ENCODE measurements at places on chromosomes 7 and 10.

DNA sequence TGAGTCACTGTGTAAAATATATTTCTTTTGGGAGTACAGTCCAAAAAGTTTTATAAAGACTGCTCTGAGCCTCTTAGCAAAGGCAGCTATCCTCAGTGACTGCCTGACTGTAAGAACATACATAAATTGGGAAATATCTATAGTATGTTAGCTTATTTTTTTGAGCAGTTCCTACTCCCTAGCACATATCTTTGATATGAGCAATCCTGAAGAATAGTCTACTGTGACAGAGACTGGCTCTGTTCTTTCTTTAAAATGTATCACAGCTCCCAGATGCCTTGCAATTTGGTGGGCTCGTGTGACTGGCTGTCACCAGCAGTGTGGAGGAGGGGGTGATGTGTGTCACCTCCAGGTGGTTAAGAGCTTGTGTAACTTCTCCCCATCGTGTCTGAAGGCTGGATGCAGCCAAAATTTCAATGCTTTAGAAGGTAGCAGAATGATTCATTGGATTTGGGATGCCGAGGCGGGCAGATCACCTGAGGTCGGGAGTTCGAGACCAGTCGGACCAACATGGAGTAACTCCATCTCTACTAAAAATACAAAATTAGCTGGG lies 47.9 kb downstream of the MTERF1 start:
- DNase-seq, result no peak

- no peak for DNase-seq
These were observed 48.3 kb upstream of the RPA3 start for GRCh38 chr7:7766671-7767070.

- no peak for DNase-seq
These were observed 242.7 kb upstream of the SEMA3C start for GRCh38 chr7:81161451-81162075.

DNA sequence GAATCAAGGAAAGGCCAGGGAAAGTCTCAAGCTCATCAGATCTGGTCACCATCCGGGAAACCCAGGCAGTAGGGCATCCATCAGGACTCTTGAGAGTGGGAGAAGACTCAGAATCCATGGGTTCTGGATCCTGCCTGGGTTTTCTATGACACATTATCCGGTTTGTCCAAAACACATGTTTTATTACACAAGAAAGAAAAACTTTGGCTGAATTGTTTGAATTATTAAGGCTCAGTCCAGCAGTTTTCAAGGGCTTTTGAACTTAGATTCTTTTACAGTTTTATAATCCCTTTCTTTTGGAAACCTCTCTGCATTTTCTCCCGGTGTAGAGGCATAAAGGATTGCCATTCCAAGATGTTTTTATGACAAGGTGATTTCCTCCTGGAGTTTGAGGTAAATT lies 528.5 kb upstream of the MGMT start:
- DNase-seq, result no peak

- no peak for DNase-seq
These were observed 54.6 kb upstream of the C1GALT1 start for GRCh38 chr7:7127773-7128172.

GRCh38 chr7:149285603-149286002 lies 23.6 kb downstream of the ZNF783 start:
- DNase-seq, result no peak

DNA sequence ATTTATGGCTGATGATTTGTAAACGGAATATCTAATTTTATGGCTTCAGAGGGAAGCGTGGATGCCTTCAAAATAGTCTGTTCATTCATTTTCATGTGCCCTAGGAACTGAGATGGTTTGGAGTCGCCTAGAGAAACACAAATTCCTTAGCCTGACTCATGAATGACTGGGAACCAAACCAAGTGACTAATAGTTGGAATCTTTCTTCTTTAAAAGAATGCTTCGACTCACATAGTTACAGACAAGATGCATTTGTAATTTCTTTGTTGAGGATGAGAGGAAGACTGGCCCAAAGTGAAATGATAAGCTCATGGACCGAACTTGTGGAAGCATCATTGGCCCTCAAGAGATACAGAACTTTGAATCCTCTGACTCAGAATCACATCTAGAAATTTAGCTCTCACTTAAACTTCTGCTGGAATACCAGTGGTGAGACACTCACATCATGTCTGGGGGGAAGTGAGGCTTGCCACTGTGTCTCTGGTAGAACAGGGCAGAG lies 1107.2 kb downstream of the NRG3 start:
- DNase-seq, result no peak

DNA sequence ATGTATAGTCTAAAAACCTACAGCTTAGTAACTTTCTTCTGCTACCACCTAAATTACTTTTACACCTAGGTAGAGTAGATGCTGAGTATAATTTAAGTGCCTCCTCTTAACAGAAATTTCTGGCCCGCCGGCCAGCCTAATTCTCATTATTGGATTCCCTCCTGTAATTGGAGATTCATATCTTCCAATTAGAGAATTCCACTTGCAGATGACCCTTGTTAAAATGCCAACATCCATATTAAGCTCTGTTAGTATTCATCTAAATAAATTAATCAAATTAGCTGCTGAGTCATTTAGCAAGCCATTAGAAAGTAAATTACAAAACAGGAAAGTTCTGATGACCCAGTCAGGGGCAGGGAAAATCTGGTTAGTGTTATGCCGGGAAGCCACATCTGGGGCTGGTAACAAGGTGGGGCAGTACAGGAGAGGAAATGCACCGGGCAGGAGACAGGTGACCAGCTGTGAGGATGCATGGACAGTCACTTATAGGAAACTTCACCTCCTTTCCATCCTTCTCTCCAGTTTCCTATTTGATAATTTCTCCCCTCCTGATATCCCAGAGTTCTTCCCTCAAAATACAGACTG lies 82.8 kb downstream of the ORC5 start:
- DNase-seq, result no peak

- no peak for DNase-seq
These were observed 126.6 kb downstream of the TRRAP start for GRCh38 chr7:99004781-99005500.

- DNase-seq, result no peak
These were observed 158.2 kb downstream of the SRPK2 start for GRCh38 chr7:105230486-105230885.

GRCh38 chr7:43693687-43694398 lies 35.5 kb downstream of the COA1 start:
- DNase-seq, result no peak
